ENCODE measurements at places on chromosomes 16 and 17. TPM values are rescaled to one million over a fixed set of nuclear protein-coding genes. Genes with fewer than 3 reads are reported as not detected.
A peak's percentile ranks its signal among the peaks of the same experiment; 100 is the strongest.

CD7 gene
- total RNA-seq, result 0.94 TPM

IL34 gene
- total RNA-seq, result 3.0 TPM

SEZ6L2 gene
- total RNA-seq, result 1.1 TPM

HAP1 gene
- total RNA-seq, result not detected

SAMD14 gene
- 2.0 TPM for total RNA-seq

PITPNM3 gene
- total RNA-seq, result 55.3 TPM

ASGR1 gene
- not detected for total RNA-seq

GRCh38 chr16:31705371-31705770, 168.2 kb upstream of the ZNF267 start:
- ATAC-seq, result no peak
- H3K36me3 ChIP-seq, result no peaks in the 10 kb centered on the region
- H3K4me1 ChIP-seq, result no peaks in the 10 kb centered on the region
- H3K27ac ChIP-seq, result no peak overlapping the region
- H3K27me3 ChIP-seq, result no peaks in the 10 kb centered on the region

GRCh38 chr17:10292057-10292937, 80.5 kb downstream of the MYH13 start:
- no peaks in the 10 kb centered on the region for H3K36me3 ChIP-seq
- H3K4me1 ChIP-seq, result no peaks in the 10 kb centered on the region
- peak; percentile 77 for ATAC-seq
- peaks cover 32% of the 10 kb centered on the region for H3K27me3 ChIP-seq

DNA sequence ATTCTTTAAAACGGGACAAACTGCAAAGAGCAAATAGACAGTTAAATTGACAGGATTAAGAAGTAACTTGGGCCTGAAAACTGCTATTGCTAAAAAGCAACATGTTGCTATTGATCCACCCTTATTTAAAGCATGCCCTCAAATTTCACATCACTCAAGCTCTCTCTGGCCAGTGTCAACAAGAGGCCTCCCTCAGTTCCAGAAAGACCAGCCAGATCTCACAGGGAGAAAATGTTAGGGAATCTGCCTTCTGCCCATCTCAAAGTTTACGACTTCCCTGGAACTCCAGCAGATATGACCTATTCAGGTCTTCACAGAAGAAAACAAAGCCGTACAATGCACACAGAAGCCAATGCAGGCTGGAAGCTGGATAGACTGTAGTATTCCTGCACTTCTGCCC, 8.9 kb downstream of the CFAP20 start:
- H3K4me3 ChIP-seq, result no peak overlapping the region
- ATAC-seq, result no peak
- no peak overlapping the region for H3K27ac ChIP-seq
- peaks cover 14% of the 10 kb centered on the region for H3K36me3 ChIP-seq

GRCh38 chr16:1498899-1499676, 5.9 kb downstream of the TELO2 start:
- H3K27me3 ChIP-seq, result no peaks in the 10 kb centered on the region
- H3K4me1 ChIP-seq, result peaks cover 18% of the 10 kb centered on the region
- no peak for ATAC-seq
- H3K27ac ChIP-seq, result no peak overlapping the region
- H3K36me3 ChIP-seq, result no peaks in the 10 kb centered on the region

DNA sequence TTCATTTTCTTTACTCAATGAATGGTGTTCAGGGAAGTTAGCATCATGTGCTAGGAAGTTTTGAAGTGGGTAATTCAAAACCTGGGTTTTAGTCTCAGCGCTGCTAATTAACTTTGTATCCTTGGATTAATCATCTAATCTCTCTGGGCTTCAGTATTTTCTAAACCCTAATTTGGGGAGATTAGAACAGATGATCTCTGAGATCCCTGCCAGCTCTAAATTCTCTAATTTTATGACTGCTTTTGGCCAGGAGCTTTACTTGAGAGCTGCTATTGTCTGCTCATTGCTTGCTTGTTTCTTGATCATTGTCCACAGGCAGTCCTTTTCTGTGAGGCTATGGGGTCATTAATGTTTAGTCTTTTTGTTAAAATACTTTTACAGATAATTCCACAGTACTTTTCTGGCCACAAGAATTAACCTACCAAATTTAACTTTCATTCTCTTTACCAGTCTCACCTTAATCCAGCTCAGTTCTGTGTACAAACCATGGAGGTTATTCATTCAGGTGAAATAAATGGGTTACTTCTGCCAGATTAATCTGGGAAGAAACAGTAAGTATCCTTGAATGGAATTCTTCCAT, 28.4 kb upstream of the VWA3A start:
- H3K4me3 ChIP-seq, result no peak overlapping the region
- no peaks in the 10 kb centered on the region for H3K36me3 ChIP-seq
- H3K27me3 ChIP-seq, result no peaks in the 10 kb centered on the region
- ATAC-seq, result no peak

DNA sequence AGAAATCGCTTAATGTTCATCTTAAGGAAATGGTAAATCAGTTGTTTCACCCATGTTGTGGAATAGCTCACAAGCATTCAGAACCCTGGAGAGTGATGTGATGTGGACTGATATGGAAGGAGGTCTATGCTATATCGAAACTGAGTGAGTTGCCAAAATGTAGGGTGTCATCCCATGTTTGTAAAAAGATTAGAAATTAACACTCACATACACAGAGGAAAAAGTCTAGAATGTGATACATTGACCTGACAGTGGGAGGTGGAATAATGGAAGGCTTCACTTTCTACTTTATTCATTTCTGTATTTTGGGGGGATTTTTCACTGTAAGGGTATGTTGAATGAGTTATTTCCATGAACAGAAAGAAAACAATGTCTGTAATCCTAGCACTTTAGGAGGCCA, 4.7 kb upstream of the PRM1 start:
- H3K4me1 ChIP-seq, result peaks cover 4% of the 10 kb centered on the region
- H3K36me3 ChIP-seq, result no peaks in the 10 kb centered on the region
- no peak overlapping the region for H3K4me3 ChIP-seq
- no peak for ATAC-seq
- no peak overlapping the region for H3K27ac ChIP-seq
- H3K27me3 ChIP-seq, result no peaks in the 10 kb centered on the region

DNA sequence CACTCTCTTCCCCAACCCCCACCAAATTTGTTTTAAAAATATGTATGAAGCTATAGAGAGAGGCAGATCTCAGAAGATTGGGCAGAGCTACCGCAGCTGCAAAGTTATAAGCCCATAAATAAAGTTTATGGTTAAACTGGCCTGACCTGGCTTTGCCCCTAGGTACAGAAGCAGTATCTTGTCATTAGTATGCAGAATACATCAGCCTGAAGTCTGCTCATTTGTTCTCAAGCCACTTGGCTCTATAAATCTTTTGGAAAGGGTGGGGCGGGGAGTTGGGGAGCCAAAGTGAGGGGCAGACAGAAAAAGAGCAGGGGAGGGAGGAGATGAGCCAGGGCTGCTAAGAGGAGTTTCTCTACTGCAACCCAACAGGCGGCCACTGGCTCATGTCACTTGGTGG, 113.2 kb downstream of the SOX9 start:
- H3K27me3 ChIP-seq, result peaks cover 62% of the 10 kb centered on the region
- no peak overlapping the region for H3K4me3 ChIP-seq
- no peaks in the 10 kb centered on the region for H3K36me3 ChIP-seq
- H3K4me1 ChIP-seq, result no peaks in the 10 kb centered on the region
- H3K27ac ChIP-seq, result no peak overlapping the region

DNA sequence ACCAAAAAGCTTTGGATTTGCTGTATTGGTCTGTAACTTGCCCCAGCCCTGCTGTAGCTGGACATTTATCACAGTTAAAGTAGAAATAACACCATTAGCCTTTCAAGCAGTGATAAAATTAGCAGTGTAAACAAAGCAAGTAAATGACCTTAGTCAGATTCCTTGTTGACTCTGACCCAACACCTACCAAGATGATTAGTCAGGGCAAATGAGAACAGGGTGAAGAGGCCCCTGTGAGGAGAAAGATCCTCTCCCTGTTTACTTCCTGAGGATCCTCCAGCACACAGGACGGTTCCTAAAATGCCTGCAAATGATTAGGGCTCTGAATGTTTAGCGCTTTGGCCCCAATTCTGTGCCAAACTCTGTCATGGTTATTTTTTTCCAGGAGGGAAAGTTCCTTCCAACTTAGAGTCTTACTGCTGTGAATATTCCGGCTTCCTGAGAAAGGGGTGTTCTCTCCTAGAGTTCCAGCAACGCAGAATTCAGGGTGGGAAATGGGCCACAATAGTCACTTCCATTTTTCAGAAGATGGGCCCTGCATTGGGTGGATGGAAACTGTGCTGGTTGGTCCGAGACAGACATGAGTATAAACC, 259.0 kb upstream of the MYOCD start:
- no peak overlapping the region for H3K4me3 ChIP-seq
- H3K27ac ChIP-seq, result peak overlapping the region; percentile 75
- H3K4me1 ChIP-seq, result peaks cover 35% of the 10 kb centered on the region

- peak overlapping the region; percentile 73 for H3K27ac ChIP-seq
Measured at GRCh38 chr16:57486858-57487834, 853 bp upstream of the DOK4 start.

GRCh38 chr17:35972535-35972934, 8.8 kb downstream of the CCL16 start:
- peaks cover 9% of the 10 kb centered on the region for H3K27me3 ChIP-seq
- no peak overlapping the region for H3K4me3 ChIP-seq
- no peaks in the 10 kb centered on the region for H3K4me1 ChIP-seq
- H3K27ac ChIP-seq, result no peak overlapping the region

GRCh38 chr16:8199390-8199789, 390.9 kb downstream of the TMEM114 start:
- no peak overlapping the region for H3K4me3 ChIP-seq
- no peaks in the 10 kb centered on the region for H3K36me3 ChIP-seq

- H3K27ac ChIP-seq, result peak overlapping the region; percentile 100
- ATAC-seq, result no peak
- peaks cover 46% of the 10 kb centered on the region for H3K36me3 ChIP-seq
- H3K4me3 ChIP-seq, result no peak overlapping the region
Measured at GRCh38 chr17:2388020-2388682, 12.7 kb downstream of the MNT start.

GRCh38 chr17:34886831-34887230, 74.4 kb downstream of the CCT6B start:
- H3K27ac ChIP-seq, result no peak overlapping the region
- H3K4me1 ChIP-seq, result no peaks in the 10 kb centered on the region

- ATAC-seq, result no peak
- H3K27me3 ChIP-seq, result no peaks in the 10 kb centered on the region
- H3K4me1 ChIP-seq, result no peaks in the 10 kb centered on the region
- H3K27ac ChIP-seq, result no peak overlapping the region
- no peak overlapping the region for H3K4me3 ChIP-seq
Measured at GRCh38 chr17:40525294-40525693, 23.9 kb upstream of the TNS4 start.

DNA sequence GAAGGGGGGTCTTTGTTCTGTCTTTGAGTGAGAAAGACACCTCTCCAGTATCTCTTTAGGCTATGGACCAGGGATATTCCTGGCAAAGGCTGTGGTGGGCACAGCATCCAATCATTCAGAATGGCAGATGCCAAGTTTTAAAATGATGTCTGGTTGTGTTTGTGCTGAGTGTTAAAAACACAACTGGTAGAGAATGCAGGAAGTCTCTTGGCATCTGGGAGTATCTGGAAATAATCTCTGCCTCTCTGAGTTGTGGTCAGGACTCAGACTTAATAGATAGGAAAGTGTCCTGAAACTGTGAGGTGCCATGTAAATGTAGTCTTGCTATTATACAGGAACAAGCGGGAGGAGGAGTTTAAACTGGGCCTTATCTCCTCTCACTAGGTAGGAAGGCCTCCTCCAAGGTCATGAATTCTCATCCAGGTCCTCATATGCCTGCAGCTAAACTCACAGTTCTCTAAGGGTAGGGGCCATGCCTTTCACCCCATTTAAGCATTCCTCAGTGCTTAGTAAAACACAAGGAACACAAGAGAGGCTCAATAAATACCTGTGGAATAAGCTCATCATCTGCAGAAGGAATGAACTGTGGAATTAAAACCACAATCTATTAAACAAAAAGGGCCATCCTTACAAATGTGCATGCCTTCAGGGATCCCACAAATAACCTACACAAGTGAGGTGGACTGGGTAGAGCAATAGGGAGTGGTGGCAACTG, 317.6 kb downstream of the CBLN1 start:
- H3K27ac ChIP-seq, result no peak overlapping the region
- no peaks in the 10 kb centered on the region for H3K4me1 ChIP-seq
- no peaks in the 10 kb centered on the region for H3K36me3 ChIP-seq
- H3K27me3 ChIP-seq, result no peaks in the 10 kb centered on the region

GRCh38 chr16:4200000-4200780, 41.7 kb downstream of the SRL start:
- H3K27me3 ChIP-seq, result no peaks in the 10 kb centered on the region
- peak; percentile 88 for ATAC-seq
- H3K4me3 ChIP-seq, result no peak overlapping the region

DNA sequence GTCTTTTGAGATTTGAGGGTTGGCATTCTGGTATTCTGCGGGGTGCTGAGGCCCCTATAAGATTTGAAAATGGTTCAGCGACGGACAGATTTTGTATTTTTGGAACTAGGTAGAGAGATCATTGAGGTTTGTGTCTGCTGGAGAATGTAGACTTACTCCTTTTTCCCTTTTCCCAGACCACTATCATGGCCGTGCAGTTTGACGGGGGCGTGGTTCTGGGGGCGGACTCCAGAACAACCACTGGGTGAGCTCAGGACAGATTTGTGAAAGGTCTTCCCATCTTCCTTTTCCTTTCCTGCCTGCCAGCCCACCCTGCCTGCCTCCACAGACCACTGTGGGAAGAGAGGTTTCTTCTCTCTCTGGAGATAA, 572 bp downstream of the PSMB6 start:
- peak overlapping the region; percentile 78 for H3K4me3 ChIP-seq
- H3K27ac ChIP-seq, result peak overlapping the region; percentile 91
- peaks cover 17% of the 10 kb centered on the region for H3K4me1 ChIP-seq
- peaks cover 27% of the 10 kb centered on the region for H3K36me3 ChIP-seq

DNA sequence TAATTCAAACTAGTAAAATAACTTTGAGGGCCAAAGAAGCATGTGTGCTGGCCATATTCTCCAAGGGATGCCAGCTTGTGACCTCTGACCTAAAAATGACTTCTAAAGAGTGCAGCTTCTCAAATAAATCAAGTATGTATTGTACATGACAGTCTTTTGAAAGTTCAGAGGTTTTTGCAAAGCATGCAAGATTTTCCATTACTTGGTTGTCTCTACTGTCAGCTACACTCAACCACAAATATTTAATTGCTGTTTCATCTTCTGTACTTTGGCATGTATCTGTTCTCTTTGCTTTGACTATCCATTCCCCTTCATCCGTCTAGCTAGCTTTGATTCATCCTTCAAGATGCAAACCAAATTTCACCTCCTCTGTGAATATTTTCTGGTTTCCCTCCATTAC, 121.9 kb upstream of the HS3ST2 start:
- peak overlapping the region; percentile 8 for H3K27ac ChIP-seq
- no peak overlapping the region for H3K4me3 ChIP-seq
- no peak for ATAC-seq
- H3K36me3 ChIP-seq, result no peaks in the 10 kb centered on the region
- peaks cover 13% of the 10 kb centered on the region for H3K4me1 ChIP-seq

- no peak for ATAC-seq
- H3K27me3 ChIP-seq, result no peaks in the 10 kb centered on the region
- peaks cover 100% of the 10 kb centered on the region for H3K36me3 ChIP-seq
- no peaks in the 10 kb centered on the region for H3K4me1 ChIP-seq
- H3K27ac ChIP-seq, result no peak overlapping the region
Measured at GRCh38 chr16:27353853-27354252, 40.1 kb downstream of the IL4R start.

All from gastroesophageal sphincter (tissue), 4 donors.